ENCODE measurements at places on chromosomes 5 and 9.

- no peak for DNase-seq
These were observed 3.1 kb upstream of the HK3 start for GRCh38 chr5:176902102-176902814.

DNA sequence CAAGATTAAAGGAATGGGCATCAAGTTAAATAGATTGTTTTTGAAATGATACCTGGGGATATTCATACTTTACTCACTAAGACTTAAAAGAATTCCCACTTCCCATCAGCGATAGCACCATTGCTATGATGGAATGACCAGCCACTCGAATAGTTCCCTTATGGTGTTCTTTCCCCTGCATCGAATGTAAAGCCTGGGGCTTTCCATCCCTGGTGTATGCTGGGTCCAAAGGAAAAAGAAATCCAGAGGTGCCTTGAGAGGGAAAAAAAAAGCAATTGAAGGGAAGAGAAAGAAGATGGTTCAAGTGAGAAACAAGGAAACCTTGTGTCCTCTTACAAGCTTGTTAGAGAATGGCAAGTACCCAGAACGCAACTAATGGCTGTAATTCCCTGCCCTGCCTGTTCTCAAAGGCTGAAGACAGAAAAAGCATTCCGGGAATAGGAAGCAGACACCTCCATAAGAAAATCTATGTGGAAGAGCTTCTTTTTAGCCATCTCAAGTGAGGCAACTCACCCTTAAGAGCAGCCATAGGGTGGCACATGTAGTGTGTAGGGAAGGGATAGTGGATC, 351.1 kb upstream of the DAB2 start:
- DNase-seq: no peak

- no peak for DNase-seq
These were observed 61.4 kb downstream of the PGM5 start for GRCh38 chr9:68417762-68418161.

- no peak for DNase-seq
These were observed 74.5 kb downstream of the ADAMTS2 start for GRCh38 chr5:179270581-179271427.
